ENCODE measurements at places on chromosomes 16 and 17.

GRCh38 chr17:60891149-60891548 is 213.5 kb downstream of the BCAS3 start:
- DNase-seq = no peak

DNA sequence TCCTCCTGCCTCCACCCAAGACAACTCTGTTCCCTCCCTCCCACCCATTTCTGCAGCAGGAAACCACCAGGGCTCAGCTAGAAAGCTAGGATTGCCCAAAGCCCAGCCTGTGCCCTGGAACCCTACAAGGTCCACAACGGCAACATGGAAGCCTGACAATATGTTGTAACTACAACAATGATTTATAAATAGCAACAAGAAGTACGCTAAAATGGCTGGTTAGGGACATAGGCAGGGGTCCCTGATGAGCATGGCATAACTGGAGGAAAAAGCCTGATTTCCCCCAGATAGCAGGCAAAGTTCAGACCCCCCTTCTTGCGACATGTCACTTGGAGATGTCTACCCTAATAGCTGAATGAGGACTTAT is 6.6 kb downstream of the ST3GAL2 start:
- DNase-seq = no peak

DNA sequence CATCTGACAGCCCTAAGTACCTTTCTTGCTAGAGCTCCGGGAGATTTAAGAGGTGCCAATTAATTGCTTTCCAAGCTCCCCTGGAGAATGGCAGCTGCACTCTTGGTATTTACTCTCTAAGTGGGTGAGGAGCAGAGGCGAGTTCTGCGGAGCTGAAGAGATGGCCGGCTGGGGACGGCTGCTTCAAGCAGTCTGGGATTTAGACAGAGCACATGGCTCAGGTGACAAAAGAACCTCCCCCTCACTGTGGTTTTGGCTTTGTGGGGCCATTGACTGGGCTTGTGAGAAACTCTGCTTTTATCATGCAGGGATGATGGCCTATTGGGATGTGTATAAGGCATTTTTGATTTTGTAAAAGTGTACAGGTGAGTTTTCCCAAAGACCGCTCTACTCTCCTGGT is 239.3 kb upstream of the EEF2KMT start:
- no peak for DNase-seq

GRCh38 chr16:87125206-87126155 is 191.7 kb downstream of the C16orf95 start:
- no peak for DNase-seq

GRCh38 chr16:19583665-19584300 is 28.3 kb downstream of the VPS35L start:
- DNase-seq = peak; percentile 81

DNA sequence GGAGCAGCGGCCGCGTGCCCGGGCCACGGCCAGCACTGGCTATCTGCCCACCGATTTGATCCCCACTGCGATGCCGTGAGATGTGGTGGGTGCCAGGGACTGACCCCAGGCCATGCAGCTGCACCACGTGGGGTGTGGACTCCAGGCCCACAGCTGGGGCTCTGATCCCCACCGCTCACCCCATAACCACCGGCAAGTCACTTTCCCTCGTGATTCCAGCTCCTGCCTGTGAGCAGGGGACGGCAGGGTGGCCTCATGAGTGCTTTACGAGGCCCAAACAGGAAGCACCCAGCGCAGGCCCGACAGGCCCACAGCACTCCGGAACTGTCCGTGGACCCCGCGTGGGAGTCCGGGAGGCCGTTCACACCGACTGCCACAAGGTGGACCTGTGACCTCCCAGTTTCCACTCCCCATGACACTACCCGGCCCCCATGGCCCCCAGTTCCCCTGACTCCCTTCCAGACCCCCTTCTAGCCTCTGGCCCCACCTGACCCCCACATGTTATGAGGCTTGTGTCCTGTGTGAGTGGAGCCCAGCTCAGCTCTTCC is 616 bp downstream of the PTX4 start:
- DNase-seq = no peak

DNA sequence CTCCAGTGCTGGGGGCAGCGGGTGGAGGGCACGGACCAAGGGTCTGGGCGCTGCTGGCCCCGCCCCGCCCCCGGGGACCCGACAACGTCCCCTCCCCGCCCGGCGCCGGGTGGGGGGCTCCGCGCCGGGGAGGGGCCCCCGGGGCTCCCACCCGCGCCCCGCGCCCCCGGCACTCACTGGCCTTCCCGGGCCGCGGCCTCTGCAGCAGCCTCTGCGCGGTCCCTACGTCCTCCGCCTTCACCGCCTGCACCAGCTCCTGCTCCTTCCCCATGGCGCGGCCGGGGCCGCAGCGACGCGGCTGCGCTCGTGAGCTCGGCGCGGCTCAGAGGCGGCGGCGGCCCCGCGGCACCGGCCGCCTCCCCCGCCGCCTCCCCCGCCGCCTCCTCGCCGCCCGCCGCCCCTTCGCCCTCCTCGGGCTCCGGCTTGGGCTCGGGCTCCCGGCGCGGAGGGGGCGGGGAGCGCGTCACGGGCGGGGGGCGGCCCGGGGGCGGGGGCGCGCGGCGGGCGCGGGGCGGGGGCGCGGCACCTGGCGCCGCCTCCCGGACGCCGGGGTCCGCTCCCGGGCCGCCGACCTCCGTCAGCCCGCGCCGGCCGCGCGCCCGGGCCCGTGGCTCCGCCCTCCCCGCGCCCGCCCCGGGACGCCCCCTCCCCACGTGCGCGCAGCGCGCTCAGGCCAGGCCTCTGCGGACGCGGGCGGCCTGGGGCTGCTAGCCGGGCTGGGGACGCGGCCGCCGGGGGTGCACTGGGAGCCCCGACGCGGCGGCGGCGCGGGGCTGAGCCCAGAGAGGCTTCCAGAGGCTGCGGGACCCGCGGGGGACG is at the start of gene CASKIN1:
TSS of gene CASKIN1 (minus strand) at position 444 of the 819 bp plus-strand sequence. CDS start at position 271, 173 bp downstream.
- peak; percentile 66 for DNase-seq

- DNase-seq = no peak
Observed at GRCh38 chr17:7867881-7868329, 10.1 kb downstream of the CYB5D1 start.

DNA sequence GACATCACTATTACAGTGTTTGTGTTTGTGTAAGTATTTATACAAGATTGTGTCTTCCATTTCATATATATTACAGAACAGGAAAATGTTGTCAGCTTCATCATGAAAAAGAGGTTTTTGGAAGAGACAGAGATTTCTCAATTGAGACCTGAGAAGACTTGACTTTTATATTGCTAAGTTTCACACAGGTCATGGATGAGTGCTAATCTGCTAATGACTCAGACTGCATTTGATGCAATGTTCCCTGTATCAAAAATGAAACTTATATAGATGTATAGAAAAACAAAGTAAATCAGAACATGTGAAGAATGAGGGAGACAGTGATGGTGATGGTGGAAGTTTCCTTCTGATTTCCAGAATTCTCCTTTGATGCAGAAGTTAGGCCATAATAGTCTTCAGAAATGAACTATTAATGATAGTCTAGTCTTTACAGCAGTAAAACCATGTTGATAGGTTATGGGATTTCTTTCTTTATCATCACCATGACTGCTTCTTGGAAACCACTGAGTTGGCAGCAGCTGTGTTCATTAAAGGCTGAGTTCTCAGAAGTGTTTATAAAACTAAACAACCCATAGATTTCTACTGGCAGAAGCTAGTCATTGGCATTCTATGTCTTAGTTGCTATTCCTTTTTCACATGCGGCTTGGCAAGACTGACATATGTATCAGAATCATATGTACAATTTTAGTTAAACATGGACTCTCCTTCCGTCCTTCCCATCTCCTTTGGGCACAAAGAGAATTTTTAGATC is 56.1 kb downstream of the PCTP start:
- no peak for DNase-seq

GRCh38 chr16:60181536-60181935 is 1447.4 kb upstream of the GOT2 start:
- no peak for DNase-seq

- DNase-seq = peak; percentile 14
Observed at GRCh38 chr16:50580180-50580798, 32.1 kb downstream of the NKD1 start.

GRCh38 chr17:35977509-35977908 is 3.8 kb downstream of the CCL16 start:
- DNase-seq = no peak

GRCh38 chr17:74303305-74303704 is 22.7 kb upstream of the KIF19 start:
- DNase-seq = no peak

- DNase-seq = peak; percentile 15
Observed at GRCh38 chr17:37180376-37180775, 195.4 kb upstream of the C17orf78 start.

GRCh38 chr17:77451894-77452852 is 311.4 kb downstream of the SEC14L1 start:
- DNase-seq = peak; percentile 88

- no peak for DNase-seq
Observed at GRCh38 chr17:58229881-58230280, 8.5 kb upstream of the LPO start.

DNA sequence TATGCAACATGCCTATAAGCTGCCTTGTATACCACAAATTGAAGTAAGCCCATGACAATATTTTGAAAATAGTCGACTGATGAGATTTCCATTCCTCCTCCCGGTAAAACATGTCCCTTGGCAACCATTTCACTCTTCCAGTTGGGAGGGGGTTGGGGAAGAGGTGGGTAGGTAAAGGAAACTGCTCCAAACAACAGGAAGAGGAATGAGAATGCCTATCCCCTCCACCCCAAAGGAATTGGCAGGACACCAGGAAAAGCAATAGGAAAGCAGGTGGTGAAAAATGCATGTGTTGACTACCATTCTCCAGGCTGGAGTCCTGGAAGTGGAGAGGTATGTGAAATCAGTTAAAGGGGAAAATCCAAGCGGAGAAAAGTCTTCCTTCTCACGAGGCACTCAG is 455.9 kb upstream of the PSMD7 start:
- DNase-seq = no peak

- no peak for DNase-seq
Observed at GRCh38 chr17:54694287-54694887, 206.3 kb upstream of the TOM1L1 start.

- DNase-seq = no peak
Observed at GRCh38 chr16:63241497-63242028, 1205.3 kb upstream of the CDH8 start.

GRCh38 chr17:77076124-77076830 is 64.5 kb upstream of the SEC14L1 start:
- DNase-seq = peak; percentile 11

DNA sequence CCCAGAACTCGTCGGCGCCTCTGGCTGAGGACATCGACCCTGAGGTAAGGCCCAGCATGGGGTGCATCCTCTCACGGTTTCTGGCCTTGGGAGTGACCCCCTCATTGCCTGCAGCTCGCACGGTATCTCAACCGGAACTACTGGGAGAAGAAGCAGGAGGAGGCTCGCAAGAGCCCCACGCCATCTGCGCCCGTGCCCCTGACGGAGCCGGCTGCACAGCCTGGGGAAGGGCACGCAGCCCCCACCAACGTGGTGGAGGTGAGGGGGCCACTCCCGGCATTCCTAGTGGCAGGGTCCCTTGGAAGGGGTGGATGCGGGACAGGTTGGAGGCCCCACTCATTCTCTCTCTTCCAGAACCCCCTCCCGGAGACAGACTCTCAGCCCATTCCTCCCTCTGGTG is 8.4 kb upstream of the MRPL12 start:
- no peak for DNase-seq

GRCh38 chr16:72974142-72974769 is 73.7 kb downstream of the ZFHX3 start:
- DNase-seq = no peak

GRCh38 chr17:73043686-73044581 is 48.6 kb downstream of the SLC39A11 start:
- peak; percentile 78 for DNase-seq

DNA sequence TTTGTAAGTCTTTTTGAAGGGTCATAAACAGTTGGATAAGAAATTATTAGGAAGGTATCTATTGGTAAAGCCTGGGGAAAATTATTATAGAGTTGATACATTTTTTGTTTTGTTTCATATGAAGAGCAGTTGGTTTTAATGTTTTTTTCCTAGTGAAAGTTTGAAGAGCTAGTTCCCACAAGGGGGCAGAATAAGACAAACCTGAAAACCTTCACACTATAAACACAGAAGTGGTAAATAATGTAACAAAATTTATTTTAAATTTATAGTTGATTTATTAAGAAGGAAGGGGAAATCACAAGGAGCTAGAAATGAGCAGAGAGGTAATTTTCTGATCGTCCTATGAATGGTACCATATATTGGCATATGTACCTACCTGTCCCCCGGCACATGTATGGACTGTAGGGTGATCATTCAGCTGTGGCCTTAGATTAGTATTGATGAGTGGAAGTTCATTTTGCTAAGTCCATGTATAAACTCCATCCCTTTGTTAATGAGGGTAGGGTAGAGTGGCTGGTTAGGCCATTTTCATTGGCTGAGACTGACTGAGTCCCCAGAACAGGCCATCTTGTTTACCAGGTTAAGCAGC is 116.3 kb downstream of the TANC2 start:
- DNase-seq = peak; percentile 73

GRCh38 chr16:85231959-85232358 is 119.7 kb upstream of the CIBAR2 start:
- DNase-seq = no peak

DNA sequence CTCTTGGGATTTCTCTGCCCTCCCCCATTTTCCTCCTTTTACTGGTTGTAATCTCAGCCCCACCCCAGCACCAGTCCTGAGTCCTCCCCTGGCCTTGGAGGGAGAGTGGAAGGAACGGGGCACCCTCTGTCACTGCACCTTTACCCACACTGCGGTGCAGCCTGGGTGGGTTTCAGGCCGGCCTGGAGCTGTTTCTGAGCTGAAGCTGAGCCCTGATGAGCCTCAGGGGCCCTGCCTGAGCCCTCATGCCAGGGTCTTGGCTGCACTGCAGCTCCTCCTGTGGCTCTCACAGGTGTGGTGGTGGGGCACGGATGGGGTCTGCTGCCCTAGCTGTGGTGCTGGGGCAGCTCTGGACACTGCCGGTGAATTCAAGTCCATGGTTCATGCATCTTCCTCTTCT is 34.5 kb downstream of the RNF213 start:
- no peak for DNase-seq
